GM19239 (cell line): ENCODE measurements at places on chromosomes 3 and 15.

DNA sequence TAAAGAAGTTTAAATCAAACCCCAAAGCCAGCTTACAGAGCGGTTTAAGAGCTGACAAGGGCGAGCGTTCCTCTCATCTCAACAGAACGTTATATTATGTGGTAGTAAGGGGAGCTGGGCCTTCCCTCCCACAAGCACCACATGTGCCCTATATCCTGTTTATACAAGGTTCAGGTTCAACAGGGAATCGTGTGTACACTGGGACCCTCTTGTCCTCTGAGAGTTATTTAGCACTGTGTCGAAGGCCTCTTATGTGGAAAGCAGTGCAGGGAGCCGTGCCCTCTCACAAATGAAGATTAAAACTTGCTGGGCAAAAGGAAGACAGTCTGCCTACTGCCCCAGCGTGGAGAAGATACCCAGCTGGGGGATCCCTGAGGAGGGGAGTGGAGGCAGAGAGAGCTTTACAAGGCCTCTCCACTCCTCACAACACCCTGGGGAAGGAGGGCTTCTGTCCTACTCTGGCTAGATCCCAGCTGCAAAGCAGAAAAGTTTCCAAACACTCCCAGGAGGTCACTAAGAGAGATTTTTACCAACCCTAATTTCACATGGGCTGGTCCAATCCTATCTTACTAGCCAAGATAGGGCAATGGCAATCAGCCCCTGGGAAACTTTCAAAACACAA, 2.9 kb downstream of the TLE3 start:
- DNase-seq: no peak

DNA sequence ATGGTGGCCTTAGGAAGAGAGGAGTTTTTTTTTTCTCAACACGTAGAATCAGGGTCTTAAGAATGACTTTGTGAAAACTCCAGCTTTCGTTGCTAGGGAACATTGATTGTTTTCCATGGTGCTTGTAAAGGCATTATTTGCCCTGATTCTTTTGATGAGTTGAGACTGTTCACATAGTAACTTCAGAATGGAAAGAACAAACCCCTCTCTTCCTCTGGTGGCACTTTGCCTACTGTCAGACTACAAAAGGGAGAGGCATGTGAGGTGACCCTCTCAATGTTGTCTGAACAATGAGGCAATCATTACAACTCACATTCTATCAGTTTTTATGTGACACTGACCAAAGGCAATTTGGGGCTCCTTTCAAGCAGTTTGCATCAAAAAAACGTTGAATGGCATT, 477.8 kb downstream of the FGF12 start:
- no peak for DNase-seq

GRCh38 chr15:80434926-80435720, 30.9 kb downstream of the ARNT2 start:
- no peak for DNase-seq

- DNase-seq: peak; percentile 40
Observed at GRCh38 chr15:60507596-60508424, 28.9 kb upstream of the ICE2 start.

DNA sequence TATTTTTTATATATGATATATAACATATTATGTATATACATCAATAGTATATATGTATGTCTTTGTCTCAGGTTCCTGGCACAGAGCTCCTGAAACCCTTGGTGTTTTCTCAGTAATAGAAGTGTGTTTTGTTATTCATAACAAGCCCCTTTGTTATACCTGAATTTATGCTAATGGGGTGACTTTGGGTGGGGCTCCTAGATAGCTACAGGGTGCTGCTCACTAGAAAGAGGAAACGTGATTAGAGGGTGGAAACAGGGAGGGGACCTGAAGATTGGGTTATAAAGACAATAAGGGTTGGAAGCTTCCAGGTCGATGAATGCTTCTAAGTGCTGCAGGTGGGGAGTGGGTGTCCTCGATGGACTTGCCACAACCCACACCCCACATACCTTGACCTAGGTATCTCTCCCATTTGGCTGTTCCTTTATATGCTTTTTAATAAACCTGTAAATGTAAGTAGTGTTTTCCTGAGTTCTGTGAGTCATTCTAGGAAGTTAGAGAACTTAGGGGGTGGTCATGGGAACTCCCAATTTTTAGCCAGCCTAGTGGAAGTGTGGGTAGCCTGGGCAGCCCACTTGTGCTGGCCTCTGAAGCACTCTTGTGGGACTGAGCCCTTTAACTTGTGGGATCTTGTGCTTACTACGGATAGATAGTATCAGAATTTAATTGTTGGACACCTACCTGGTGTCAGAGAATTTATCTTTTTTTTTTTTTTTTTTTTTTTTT, 36.9 kb upstream of the C15orf39 start:
- DNase-seq: no peak

DNA sequence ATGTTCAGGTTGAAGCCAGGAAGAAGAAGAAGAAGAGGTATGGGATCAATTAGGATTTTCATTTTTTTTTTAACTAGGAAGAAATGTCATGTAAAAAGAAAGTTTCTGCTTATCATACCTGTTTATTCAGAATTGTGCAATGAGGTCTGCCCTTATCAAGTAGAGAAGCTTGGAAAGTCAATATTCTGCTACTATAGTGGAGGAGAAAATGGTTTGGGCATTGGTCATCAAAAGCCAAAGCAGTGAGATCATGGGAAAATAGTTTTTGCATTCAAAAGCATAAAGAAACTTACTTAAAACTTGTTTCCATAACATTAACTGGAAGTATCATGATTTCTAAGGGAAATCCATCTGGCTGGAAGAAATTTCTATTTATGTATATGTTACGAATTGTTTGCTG, 1239.2 kb downstream of the NSUN3 start:
- no peak for DNase-seq

- no peak for DNase-seq
Observed at GRCh38 chr15:82851981-82852511, 42.6 kb downstream of the WHAMM start.

DNA sequence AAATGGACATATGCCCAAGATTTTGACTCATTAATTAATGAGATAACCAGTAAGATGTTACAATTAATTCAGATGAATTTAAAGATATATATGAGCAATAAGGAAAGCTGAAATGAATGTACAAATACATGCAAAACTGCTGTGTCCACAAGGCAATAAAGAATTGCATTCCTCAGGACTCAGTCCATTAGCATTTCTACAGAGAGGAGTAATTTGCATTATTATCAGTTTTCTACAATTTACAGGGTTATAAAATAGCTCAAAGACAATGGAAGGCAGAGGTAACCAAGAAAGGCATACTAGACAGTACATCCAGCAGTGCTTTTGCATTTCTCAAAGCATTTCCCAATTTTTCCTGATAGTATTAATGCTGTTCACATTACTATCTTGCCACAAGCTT, 377.1 kb upstream of the GOLIM4 start:
- no peak for DNase-seq
